Stimulated activated CD4-positive, alpha-beta T cell treated with anti-CD3 and anti-CD28 coated beads, Interleukin-12 subunit alpha, Interleukin-12 subunit beta, amount 100 ng/mL, for 4 hours (primary cell): ENCODE measurements at places on chromosomes 4 and X.

GRCh38 chr4:98000940-98001339 lies 142.3 kb downstream of the STPG2 start:
- DNase-seq, result no peak

GRCh38 chr4:67332627-67333026 lies 212.7 kb downstream of the CENPC start:
- DNase-seq, result no peak

DNA sequence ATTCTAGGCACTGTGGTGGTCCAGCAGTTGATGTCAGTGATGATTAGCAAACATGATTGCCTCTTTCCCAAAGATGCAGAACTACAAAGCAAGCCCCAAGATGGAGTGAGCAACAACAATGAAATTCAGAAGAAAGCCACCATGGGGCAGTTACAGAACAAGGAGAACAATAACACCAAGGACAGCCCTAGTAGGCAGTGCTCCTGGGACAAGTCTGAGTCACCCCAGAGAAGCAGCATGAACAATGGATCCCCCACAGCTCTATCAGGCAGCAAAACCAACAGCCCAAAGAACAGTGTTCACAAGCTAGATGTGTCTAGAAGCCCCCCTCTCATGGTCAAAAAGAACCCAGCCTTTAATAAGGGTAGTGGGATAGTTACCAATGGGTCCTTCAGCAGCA lies 365.3 kb downstream of the MAPK10 start:
- DNase-seq, result no peak

- no peak for DNase-seq
Measured at GRCh38 chr4:132396636-132397035, 752.5 kb upstream of the PCDH10 start.
